Hematopoietic multipotent progenitor cell treated with erythropoietin and hydrocortisone succinate and interleukin-3 and kit ligand, for 17 days (in vitro differentiated cells): ENCODE measurements at places on chromosomes 4 and X.

- no peak for DNase-seq
Observed at GRCh38 chr4:120801137-120801758, 121.3 kb downstream of the PRDM5 start.

- DNase-seq = no peak
Observed at GRCh38 chr4:154595807-154596206, 5.3 kb upstream of the FGA start.

- DNase-seq = no peak
Observed at GRCh38 chr4:93334003-93334402, 494.6 kb upstream of the ATOH1 start.

DNA sequence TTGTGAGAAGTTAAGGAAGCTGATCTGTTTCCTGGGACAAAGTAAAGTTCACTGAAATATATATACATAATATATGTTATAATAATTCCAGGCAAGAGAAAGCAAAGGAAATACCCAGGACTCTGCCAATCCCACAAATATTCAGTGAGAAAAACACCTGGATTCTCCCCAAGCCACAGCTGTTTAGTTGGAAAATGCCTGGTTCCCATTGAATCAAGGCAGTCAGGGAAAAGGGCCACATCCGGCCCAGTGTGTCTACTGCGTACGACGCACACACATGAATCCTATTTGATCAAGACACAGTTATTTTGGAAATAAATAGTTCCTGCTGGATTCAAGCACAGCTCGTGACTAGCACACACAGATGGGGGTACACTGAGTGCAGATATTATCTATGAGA lies 6.3 kb upstream of the DCHS2 start:
- DNase-seq = no peak

- DNase-seq = no peak
Observed at GRCh38 chr4:141703497-141703896, 67.1 kb downstream of the IL15 start.

DNA sequence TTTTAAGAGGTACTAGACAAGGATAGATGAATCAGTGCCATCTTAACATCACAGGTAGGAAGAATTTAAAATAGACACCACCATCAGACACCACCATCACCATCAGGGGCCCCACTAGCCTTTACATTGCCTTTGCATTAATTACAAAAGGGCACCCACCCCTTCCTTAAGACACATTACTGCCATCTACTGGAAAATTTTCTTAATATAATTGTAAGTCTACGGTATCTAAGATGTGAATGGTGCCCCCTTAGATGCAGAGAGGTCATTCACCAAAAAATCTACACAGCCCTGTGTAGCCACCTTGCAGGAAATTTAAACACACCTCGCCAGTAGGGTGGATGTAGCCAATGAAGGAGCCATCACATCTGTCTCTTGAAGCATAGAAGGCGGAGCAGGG lies 184.1 kb downstream of the MID1IP1 start:
- DNase-seq = peak; percentile 9

DNA sequence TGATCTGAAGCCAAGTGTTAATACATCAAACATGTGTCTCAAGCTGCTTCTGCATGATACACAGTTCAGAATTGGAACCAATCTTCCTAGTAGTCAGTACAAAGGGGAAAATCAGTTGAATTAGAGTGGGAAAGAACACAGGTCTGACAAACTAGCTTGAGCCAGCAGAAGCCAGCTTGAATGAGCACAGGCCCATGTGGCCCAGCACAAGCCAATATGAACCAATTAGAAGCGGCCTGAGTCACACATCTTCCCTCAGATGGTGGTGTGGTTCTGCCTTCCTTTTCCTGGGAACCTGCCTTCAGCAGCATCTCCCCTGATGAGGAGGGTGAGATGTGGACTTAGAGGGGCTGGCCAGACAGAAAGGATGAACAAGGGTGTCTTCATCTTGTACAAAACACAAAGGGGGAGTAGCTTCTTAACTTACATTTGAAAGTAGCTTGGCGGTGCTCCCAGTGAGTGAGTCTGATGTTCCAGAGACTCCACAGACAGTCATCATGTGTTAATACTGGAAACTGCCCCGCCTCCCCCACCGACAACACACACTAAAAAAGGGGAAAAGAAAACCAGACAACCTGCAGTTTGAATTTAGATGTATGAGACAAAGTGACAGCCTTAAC lies 72.0 kb downstream of the FRMPD4 start:
- no peak for DNase-seq

- no peak for DNase-seq
Observed at GRCh38 chrX:118250445-118250844, 95.5 kb upstream of the WDR44 start.

- no peak for DNase-seq
Observed at GRCh38 chr4:128951316-128951715, 141.8 kb downstream of the JADE1 start.

GRCh38 chrX:114472788-114473187 lies 111.1 kb upstream of the HTR2C start:
- DNase-seq = no peak

DNA sequence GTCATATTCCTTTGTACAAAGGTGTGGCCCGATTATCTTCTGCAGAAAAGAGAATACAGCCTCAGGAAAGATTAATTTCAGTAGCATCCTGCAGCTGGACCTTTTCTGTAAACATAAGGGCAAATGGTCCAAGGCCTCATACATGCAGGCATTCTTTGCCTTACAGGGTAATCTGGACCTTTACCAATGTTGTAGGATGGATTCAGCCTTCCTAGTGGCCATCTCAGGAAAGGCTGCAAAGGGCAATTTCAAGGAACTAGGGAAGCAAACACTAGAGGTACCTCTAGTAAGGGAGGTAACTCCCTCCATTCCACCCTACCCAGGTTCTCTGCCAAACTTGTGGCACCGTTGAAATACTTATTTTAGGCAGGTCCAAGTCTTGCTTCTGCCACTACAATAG lies 43.0 kb downstream of the UGT2B28 start:
- no peak for DNase-seq

- peak; percentile 31 for DNase-seq
Observed at GRCh38 chr4:146182443-146182842, 6.9 kb downstream of the LSM6 start.

GRCh38 chr4:75498041-75498440 lies 16.2 kb downstream of the RCHY1 start:
- no peak for DNase-seq

- DNase-seq = no peak
Observed at GRCh38 chr4:111454961-111455360, 690.3 kb upstream of the FAM241A start.

DNA sequence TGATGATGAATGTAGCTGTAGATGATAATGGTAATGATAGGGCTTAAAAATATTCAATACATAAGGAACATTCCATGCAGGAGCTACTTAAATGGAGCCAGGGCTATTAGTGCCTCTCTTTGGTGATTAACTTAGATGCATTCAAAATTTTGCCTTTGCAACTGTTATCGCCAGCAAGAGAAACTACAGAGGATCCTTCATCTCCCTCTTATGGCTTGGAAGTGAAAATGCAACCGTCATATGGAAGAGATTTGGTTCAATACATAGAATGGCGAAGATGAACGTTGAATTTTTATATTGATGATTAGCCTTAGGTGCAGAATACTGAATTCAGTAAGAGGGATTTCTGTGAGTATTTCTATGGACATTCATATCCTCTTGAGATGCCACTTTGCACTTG lies 134.5 kb upstream of the NLGN4X start:
- no peak for DNase-seq

- DNase-seq = no peak
Observed at GRCh38 chr4:140068271-140068670, 85.7 kb downstream of the MAML3 start.

DNA sequence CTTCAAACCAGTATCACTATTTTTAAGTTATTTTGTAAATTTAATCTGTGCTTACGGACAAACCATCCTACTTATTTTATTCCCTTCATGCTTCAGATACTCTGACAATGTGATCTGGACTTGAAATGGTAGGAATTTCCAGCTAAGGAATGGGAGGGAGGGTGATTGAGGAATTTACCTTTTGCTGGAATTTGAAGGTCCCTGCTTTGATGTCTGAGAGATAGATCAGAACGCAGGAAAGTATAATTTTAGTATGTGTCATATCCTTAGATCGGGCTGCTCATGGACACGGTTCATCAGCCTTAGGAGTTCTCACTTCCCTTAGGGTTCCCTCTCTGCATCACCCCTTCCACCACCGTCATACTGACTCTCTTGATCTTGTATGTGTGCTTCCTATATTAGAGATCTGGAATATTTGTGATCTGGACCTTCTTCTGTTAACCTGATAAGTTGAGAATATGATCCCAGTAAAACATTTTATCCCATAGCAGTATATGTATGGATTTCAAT lies 16.8 kb downstream of the OCRL start:
- no peak for DNase-seq

DNA sequence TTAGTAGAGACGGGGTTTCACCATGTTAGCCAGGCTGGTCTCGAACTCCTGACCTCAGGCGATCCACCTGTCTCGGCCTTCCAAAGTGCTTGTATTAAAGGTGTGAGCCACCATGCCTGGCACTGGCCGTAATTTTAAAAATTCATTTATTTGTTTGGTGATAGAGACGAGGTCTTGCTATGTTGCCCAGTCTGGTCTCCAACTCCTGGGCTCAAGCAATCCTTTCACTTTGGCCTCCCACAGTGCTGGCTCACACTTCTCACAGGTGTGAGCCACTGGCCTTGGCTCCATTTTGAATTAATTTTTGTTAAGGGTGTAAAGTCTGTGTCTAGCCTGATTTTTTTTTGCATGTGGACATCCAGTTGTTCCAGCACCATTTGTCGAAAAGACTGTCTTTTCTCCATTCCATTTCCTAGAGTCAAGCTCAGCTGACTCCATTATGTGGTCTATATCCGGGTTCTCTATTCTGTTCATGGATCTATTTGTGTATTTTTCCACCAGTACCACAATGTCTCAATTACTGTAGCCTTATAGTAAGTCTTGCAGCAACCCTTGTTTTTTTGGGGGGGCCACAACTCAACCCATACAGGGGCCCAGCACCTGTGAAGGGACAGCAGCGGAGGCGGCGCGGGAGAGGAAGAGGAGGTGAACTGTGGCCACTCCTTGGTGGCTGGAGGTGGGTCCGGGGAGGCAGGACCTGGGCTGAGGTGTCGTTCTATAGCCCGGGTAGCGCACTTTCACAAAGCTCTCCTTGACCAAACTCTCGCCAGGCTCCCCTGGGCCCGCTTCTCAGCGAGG lies 1.5 kb upstream of the NSD2 start:
- no peak for DNase-seq

DNA sequence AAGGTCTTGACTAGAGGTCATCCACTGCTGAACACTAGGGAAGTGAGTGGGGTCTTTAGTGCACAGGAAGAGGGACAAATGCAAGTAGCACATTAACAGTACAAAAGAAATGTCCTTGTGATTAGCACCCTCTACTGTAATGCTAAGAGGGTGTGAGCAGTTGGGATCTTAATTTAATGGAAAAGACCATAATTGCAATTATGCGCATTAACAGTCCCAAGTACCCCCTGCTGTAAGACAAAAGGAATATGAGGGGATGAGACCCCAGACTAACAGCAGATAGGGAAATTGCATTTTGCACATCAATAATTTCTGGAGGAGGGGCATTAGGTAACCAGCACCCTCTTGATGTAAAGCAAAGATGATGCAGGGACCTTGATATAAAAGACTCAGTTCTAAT lies 285.0 kb downstream of the CHIC1 start:
- no peak for DNase-seq

GRCh38 chrX:123339221-123339905 lies 155.3 kb downstream of the GRIA3 start:
- DNase-seq = no peak

GRCh38 chr4:151931563-151931962 lies 170.8 kb upstream of the GATB start:
- no peak for DNase-seq

DNA sequence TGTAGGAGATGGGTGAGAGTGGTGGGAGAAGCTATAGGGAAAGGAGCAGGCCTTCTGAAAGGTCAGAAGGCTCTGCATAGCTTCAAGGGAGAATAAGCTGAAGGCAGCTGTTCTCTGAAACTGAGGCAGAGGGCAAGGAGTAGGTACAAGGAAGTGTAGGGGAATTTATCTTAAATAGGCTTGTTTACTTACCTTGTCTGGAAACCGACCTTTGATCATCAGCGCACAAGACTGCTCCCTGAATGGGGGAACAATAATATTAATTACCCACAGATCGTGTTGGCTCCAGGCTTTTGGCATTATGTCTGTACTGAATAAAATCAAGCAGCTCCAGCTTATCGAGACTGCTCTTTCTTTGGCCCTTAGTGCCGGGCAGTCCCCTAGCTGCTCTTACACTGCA lies 175.5 kb upstream of the MAGEB16 start:
- no peak for DNase-seq

GRCh38 chr4:24137671-24138601 lies 248.1 kb upstream of the PPARGC1A start:
- no peak for DNase-seq

DNA sequence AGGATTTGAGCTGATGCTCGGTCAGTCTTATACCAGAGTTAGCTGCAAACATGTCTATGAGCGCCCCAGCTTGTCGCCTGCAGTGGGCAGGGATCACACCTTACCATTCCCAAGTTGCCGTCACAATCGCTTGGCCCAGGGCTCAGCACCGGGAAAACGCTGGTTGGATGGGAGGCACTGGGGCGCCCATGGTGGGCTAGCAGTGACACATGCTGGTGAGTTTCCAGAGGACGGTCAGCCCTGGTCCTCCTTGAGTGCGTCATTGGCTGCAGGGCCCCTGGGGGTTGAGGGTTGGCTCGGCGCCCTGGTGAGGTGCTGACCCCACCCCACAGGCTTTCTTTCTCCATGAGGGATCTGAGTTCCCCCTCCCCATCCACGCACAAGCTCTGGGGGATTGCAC lies 50.4 kb downstream of the SORCS2 start:
- no peak for DNase-seq

- no peak for DNase-seq
Observed at GRCh38 chr4:41365681-41366080, 109.0 kb downstream of the UCHL1 start.

GRCh38 chr4:90328558-90328957 lies 201.4 kb downstream of the CCSER1 start:
- DNase-seq = no peak

DNA sequence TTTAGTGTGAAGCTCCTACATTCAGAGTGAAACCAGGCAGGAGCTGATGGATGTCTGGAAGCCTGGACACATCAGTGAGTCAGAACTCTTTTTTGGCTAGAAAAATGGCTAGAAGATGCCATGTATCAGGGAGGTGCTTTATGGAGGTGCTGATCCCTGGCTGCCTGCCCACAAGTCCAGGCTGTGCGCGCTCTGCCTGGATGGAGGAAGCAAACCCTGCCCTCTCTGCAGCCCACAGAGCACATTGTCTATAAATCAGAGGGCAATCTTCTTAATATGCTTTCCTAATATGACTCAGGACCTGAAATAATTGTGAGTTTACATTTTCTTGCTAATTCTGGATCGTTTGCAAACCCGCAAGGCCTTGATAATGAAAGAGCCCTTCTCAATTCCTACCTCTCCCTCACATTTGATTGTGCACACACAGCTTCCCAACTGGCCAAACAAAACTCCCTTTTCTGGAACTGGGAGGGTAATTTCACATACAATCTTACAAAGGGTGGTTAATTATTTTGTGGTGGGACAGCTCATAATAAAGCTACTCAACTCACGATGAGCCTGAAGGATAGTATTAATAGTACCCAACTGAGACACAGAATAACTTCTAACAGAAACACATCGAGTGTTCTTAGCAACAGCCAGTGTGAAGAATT lies 11.7 kb downstream of the MFAP3L start:
- no peak for DNase-seq
